NCI-H446 treated with DMSO at 0.1 percent for 48 hours (cell line): ENCODE measurements at places on chromosomes 1 and 21.
A peak's percentile ranks its signal among the peaks of the same experiment; 100 is the strongest.

DNA sequence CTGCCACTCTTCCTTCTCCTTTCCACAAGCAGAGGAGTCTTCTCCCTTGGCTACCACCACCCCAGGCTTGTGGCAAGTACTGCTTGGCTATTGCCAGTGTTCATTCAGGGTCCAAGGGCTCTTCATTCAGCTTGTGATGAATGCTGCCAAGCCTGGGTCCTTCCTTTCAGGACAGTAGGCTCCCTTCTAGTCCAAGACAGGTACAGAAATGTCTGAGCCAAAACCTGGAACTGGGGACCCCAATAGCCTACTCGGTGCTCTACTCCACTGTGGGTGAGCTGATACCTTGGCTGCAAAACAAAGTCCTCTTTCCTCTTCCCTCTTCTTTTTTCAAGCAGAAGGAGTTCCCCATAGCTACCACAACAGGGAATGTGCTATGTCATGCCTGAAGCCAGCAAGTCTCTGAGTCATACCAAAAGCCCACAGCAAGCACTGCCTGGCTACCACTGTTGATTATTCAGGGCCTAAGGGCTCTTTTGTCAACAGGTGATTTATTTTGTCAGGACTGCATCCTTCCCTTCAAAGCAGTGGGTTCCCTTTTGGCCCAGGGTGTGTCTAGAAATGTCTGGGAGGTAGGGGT lies 268.9 kb downstream of the HHAT start:
- DNase-seq: peak; percentile 7

GRCh38 chr21:14520535-14520934 lies 25.6 kb downstream of the SAMSN1 start:
- no peak for DNase-seq

- DNase-seq: no peak
Measured at GRCh38 chr1:228752675-228753265, 17.5 kb downstream of the RHOU start.

GRCh38 chr1:99600782-99601181 lies 45.1 kb upstream of the PALMD start:
- DNase-seq: no peak

DNA sequence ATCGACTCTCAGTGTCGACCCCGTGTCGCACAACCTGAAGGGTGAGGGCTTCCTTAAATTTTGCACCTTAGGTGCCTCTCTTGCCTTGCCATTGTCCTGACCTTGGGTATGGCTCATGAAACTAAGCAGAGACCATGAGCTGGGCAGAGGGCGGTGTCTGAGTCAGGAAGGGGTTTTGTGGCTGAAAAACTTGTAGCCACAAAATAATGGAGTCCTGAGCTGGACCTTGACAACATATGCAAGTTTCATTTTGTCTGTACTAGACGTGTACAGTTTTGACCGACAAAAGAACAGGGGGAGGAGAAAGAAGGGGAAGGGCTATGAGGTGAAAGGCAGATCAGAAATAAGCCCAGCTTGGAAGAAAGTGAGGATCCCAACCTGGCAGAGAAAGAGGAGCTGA lies 8.3 kb upstream of the RUNX1 start:
- DNase-seq: no peak

DNA sequence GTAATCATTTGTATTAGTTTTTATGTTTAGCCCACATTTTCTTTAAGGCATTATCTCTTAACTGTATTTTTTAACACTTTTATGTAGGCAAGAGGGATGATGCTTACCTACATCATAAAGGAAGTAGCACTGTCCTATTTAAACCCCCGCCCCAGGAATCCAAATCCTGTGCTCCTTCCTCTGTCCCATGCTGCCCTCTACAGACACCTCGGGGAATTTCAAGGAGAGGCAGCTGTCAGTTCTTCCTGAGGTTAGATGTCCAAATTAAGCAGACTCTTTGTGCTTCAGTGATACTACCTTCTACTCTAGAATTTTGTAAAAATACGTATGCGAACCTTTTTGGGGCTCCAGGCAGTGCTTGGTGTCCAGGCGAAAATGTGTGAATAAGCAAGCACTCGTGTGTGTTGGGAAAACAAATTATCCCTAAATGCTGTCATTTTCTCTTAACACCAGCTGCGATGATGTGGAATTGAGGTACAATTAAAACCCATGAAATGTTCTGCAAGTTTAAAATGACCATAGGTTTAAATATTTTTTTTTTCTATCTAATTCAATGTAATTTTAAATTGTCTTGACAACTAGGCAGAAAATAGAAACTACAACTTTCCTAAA lies 19.2 kb downstream of the CRCT1 start:
- DNase-seq: no peak

DNA sequence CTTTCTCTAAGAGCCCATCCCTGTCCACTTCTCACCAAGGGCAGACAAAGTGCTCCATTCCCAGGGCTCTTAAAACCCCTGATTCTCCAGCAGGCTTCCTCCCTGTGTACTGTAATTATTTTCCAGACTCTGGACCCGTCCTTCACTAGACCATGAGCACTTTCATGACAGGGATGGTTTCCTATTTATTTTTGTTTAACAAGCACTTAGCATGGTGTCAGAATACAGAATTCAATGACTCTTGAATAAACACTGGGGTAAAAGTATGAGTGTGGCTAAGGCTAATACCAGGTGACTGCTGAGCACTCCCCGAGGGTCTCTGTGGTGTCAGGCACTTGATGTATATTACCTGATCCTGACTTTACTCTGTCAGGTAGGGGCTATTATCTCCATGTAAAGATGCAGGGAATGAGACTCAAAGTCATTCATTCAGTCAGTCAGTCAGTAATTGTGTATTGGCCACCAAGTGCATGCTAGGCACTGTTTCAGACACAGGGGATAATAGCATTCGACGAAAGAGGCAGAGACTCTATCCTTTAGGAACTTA lies 47.2 kb downstream of the C1orf21 start:
- no peak for DNase-seq

GRCh38 chr1:226662642-226663326 lies 76.3 kb downstream of the ITPKB start:
- peak; percentile 91 for DNase-seq

DNA sequence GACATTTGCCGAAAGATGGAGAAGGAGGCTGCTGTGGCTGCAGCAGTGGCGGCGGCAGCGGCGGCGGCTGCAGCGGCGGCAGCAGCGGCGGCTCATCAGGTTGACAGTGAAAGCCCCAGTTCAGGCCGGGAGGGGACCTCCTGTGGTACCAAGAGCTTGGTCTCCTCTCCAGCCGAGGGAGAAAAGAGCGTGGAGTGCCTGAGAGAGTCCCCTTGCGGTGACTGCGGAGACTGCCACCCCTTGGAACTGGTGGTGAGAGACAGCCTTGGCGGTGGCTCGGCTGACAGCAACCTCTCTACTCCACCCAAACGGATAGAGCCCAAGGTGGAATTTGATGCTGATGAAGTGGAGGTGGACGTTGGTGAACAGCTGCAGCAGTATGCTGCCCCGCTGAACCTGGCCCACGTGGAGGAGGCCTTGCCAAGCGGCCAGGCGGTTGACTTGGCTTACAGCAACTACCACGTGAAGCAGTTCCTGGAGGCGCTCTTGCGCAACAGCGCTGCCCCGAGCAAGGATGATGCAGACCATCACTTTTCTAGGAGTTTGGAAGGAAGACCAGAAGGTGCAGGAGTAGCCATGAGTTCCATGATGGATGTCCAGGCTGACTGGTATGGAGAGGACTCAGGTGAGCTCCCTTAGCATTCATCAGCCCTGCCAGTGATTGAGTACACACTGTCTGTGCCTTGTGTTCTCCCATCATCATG lies 6.3 kb downstream of the ZBTB8B start:
- no peak for DNase-seq

- DNase-seq: no peak
Measured at GRCh38 chr1:28895896-28896608, 18.3 kb upstream of the EPB41 start.

GRCh38 chr1:6517435-6517851 lies 26.0 kb upstream of the PLEKHG5 start:
- no peak for DNase-seq

DNA sequence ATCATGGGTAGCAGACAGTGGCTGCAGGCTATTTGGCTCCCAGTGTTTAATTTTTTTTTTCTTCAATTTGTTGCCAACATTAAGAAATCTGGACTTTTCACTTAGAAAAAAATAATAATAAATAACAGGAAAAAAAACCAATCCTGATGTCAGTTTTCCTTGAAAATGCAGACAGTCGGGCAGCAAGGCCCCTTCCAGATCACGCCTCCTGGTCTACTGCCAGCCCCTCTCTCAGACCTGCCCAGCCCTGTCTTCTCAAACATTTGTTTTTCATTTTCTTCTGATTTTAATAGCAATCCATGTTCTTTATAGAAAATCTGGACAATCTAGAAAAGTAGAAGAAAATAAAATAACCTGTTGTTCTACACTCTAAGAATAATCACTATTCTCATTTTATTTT lies 15.5 kb downstream of the IFNGR2 start:
- no peak for DNase-seq

GRCh38 chr1:7424352-7424890 lies 346.7 kb upstream of the VAMP3 start:
- no peak for DNase-seq

GRCh38 chr1:108708691-108709660 lies 3.7 kb upstream of the FNDC7 start:
- DNase-seq: no peak

GRCh38 chr21:29656504-29657239 lies 283.1 kb downstream of the GRIK1 start:
- no peak for DNase-seq

GRCh38 chr1:212179394-212180076 lies 105.7 kb upstream of the PPP2R5A start:
- DNase-seq: no peak

DNA sequence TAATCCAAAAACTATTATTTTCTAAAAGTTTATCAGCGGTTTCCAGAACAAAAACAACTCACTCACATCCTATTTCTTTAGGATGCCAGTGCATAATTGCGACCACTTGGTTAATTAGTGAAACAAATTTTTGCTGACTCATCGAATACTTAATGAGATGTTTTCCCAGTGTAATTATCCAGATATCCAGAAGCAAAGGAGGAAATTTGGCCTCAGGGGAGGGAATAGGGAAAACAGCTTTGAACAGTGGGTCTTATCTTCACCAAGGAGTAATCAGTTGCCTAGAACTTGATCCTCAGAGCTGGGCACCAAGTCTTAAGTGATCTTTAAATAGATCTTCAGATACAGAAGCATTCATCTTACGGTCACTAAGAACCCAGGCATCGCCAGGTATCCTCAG lies 24.3 kb downstream of the STYXL2 start:
- DNase-seq: no peak

DNA sequence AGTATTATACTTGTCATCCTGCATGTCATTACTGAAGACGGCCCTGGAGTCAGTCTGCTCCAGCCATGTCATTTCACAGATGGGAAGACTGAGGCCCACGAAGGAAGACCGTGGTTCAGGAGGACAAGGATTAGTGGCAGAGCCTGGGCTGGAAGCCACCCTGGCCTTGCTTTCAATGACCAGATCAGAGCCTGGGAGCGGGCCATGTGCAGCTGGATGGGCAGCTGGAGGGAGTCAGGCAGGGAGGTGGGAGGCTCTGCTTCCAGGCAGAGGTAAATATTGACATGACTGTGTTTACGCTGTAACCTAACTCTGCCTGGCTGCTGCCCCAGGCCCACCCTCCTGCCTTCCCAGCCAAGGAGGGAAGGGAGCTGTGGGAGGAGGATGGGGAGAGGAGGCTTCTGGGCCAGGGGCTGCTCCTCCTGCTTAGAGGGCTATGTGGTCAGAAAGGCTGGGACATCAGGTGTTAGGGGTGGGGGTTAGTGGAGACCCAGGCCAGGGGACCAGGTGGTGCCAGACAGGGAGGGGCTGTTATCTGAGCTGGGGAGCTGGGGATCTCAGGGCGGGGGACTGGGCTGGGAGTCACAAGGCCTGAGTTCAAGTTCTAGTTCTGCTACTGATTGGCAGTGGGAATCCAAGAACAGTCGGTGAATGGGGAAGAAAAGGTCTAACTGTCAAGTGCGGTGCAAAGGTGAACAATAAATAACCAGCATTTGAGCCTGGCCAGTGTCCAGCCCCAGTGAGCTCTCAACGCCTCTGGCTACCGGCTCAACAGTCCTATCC lies 48.5 kb upstream of the ECE1 start:
- peak; percentile 22 for DNase-seq

DNA sequence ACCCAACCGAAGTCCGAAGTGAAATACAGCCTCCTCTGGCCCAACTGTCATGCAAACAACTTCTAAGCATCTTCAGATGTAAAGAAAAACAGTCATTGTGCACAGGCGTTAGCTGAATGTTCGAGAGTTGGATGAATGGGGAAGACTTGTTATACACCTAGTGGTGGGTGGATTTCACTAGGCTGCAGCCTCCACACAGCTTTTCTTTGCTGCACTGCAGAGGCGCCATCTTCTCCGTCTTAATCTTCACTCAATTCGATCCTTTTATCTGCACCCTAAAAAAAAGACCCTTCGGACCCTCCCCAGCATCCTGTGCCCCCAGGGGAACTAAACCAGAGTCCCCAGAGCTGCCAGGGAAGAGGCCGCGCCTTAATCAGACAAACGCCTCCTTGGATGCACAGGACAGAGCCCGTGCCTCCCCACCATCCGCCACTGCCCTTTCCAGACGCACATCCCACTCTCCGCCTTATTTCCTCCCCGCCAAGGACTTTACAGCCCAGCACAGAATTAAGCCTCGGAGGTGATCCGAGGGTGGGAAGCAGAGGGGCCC lies 1.4 kb downstream of the APP start:
- peak; percentile 60 for DNase-seq

GRCh38 chr1:6178751-6179563 lies 1.2 kb downstream of the CHD5 start:
- no peak for DNase-seq

GRCh38 chr1:85454214-85454613 lies 10.7 kb downstream of the DDAH1 start:
- no peak for DNase-seq

- DNase-seq: no peak
Measured at GRCh38 chr1:153483776-153484175, 23.3 kb upstream of the S100A7 start.

DNA sequence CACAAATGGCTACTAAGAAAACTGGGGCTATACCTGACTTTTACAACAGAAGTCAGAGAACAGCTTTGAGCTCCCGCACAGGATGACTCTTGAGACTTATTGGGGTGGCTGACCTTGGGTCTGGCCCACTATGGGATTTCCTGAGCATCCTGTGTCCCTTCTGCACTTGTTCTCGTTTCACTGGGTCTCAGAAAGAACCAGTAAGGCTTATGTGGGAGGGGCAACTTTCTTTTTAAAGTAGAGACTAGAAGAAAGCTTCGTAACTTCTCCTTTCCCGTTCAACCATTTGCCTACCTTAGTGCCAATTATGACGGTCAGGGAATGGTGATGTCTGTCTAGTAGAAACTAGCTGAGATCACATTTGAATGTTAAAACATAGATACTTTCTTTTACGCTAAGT lies 59.5 kb upstream of the C1orf105 start:
- no peak for DNase-seq

- no peak for DNase-seq
Measured at GRCh38 chr1:116159177-116159576, 48.0 kb downstream of the MAB21L3 start.

DNA sequence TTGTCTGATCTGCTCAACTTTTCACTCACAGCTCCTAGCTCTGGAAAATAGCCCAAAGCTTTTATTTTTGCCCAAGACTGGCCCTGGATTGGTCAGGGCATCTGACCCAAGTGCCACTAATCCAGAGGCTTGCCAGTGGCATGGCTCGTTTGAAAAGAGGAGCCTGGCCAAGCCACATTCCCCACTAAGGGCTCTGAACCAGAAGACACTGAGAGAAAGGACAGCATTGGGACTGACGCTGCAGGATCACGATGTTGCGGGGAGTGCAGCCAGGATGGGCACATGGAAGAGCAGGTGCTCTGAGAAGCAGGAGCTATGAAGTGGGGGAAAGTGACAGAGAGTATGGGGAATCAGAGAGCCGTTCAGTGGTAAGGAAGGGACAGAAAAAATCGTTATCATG lies 44.9 kb upstream of the TSPAN2 start:
- DNase-seq: no peak
